ENCODE measurements at places on chromosomes 1 and 21. TPM values are rescaled to one million over a fixed set of nuclear protein-coding genes. Genes with fewer than 3 reads are reported as not detected.

- H3K4me1 ChIP-seq: no peaks in the 10 kb centered on the region
- H3K36me3 ChIP-seq: no peaks in the 10 kb centered on the region
- DNase-seq: peak; percentile 52
- no peaks in the 10 kb centered on the region for H3K27me3 ChIP-seq
These were observed 21.3 kb upstream of the FCRL2 start for GRCh38 chr1:157798211-157798610.

- H3K4me1 ChIP-seq: no peaks in the 10 kb centered on the region
- no peak overlapping the region for H3K4me3 ChIP-seq
- no peak overlapping the region for H3K27ac ChIP-seq
- no peaks in the 10 kb centered on the region for H3K27me3 ChIP-seq
- no peak for DNase-seq
These were observed 371.6 kb upstream of the RUNX1 start for GRCh38 chr21:35420656-35421055.

DNA sequence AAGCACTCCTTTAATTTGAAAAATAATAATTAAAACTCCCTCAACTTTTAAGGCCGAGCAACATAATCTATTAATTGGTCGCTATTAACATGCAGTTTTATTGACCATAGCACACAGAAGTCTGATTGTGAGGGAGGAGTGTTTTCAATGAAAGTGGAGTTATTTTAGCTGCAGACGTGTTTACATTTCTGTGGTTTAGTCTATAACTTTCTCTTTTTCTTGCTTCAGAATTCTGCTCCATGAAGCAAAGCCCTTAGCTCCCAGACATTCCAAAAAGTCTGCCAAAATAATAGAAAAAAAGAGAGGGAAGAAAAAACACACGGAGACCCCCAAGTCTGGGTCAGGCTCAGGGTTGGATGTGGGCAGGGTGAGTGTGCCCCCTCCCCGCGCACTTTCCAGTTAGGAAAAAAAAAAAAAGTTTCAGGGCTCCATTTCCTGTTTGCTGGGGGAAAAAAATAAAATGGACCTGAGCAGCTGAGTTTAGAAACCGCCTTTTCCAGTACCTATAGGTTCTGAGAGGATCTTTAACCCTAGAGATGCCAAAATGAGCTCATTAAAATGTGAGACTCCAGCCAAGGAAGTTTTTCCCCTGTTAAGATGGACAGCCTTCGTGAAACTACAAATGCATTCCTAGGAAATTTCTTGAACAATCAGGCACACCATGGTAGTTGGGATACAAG lies 143.7 kb upstream of the ETS2 start:
- DNase-seq: no peak
- peak overlapping the region; percentile 77 for H3K27ac ChIP-seq
- peaks cover 23% of the 10 kb centered on the region for H3K4me1 ChIP-seq
- peaks cover 11% of the 10 kb centered on the region for H3K27me3 ChIP-seq

GRCh38 chr1:25796811-25797458 lies 3.1 kb upstream of the SELENON start:
- H3K27me3 ChIP-seq: no peaks in the 10 kb centered on the region
- no peaks in the 10 kb centered on the region for H3K36me3 ChIP-seq
- DNase-seq: peak; percentile 33
- peak overlapping the region; percentile 55 for H3K27ac ChIP-seq

- H3K27me3 ChIP-seq: no peaks in the 10 kb centered on the region
- H3K4me1 ChIP-seq: peaks cover 14% of the 10 kb centered on the region
- peak overlapping the region; percentile 17 for H3K4me3 ChIP-seq
- H3K27ac ChIP-seq: no peak overlapping the region
- peak; percentile 60 for DNase-seq
- no peaks in the 10 kb centered on the region for H3K36me3 ChIP-seq
These were observed 164.9 kb downstream of the DYRK1A start for GRCh38 chr21:37531431-37531932.

DNA sequence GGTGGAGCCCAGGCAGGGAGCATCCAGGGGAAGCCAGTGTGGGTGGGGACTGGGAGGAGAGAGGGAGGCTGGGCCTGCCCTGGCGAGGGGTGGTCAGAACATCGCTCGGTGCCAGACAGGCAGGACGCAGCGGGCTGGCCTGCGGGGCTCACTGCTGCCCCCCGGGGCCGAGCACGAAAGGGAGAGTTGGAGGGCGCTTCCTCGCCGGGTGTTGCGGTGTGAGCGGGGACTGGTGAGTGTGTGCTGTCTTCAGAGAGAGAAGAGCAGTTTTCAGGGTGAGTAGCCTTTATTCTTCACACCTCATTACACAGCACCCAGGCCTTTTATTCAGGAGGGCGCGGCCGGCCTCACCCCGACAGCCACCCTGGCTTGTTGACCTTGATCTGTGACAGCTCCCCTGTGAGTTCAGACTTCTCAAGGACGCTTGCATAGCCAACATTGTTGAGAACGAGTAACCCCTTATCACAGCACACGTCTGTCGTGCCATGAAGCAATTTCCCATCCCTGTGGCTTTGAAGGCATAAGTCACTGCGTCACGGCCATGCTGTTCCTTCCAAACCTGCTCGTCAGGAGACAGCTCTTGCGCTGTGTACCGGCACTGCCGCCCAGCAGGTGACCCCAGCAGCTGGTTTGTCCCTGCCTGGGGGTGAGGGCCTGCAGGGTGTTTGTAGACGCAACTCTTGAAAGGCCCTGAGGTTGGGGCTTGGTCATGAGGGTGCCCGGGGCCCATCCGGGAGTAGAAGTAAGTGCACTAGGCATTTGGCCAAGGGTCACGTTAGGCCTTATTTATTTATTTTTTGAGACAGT lies 54.6 kb downstream of the PRKCZ start:
- H3K27me3 ChIP-seq: no peaks in the 10 kb centered on the region
- H3K36me3 ChIP-seq: peaks cover 6% of the 10 kb centered on the region
- H3K4me3 ChIP-seq: no peak overlapping the region
- peak overlapping the region; percentile 9 for H3K27ac ChIP-seq

SH3BP5L gene
- total RNA-seq: 21.2 TPM

PRAMEF4 gene
- total RNA-seq: not detected

TIE1 gene
- 170 TPM for total RNA-seq

DYNLT4 gene
- 1.2 TPM for total RNA-seq

AMY1C gene
- 5.7 TPM for total RNA-seq

HLX gene
- 18.6 TPM for total RNA-seq

KCNA3 gene
- 17.9 TPM for total RNA-seq

KIAA0319L gene
- 68.1 TPM for total RNA-seq
